Transverse colon (tissue), 4 donors: ENCODE measurements at places on chromosomes 4 and X. TPM values are rescaled to one million over a fixed set of nuclear protein-coding genes. Genes with fewer than 3 reads are reported as not detected.

Gene HTN3
- not detected for total RNA-seq

Gene MAOB
- total RNA-seq: 2.4 TPM

Gene C1QTNF7
- 3.7 TPM for total RNA-seq

Gene UNC5C
- 6.8 TPM for total RNA-seq

Gene TMSB15C
- not detected for total RNA-seq

Gene PLAC8
- total RNA-seq: 27.3 TPM

Gene CLCN4
- 0.79 TPM for total RNA-seq

GRCh38 chr4:110087070-110087708 lies 111.2 kb downstream of the ELOVL6 start:
- DNase-seq: no peak

GRCh38 chrX:30831082-30831481 lies 58.0 kb downstream of the TAB3 start:
- no peak for DNase-seq

DNA sequence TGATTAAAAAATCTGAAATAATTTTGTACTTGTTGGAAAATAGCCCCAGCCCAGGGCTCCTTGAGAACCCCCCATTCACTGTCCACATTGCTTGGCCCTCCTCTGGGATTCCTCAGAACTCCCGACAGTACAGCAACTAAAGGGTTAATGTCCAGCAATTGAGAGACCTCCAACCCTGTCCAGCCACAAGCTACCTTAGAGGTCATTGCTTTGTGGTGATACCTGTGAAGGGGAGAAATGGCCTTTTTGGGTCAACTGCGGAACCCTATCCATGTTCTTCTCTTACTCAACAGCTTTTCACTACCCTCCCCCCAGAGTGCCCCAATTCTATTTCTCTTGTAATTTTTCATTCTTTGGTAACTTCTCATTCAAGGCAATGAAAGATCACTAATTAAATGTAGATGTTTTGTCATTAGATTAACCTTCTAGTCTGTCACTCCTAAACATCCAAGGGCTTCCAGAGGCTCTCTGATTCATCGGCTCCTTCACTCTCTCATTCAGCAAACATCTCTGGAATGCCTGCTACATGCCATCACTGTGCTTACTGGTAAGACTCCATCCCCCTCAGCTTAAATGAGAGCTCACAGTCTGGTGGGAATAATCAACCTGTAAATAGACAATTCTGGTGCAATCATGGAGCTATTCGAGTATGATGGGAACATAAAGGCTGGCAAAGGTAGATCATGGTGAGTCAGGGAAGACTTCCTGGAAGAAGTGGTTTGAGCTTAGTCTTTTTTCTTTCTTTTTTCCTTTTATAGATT lies 241.4 kb upstream of the PGRMC2 start:
- no peak for DNase-seq

DNA sequence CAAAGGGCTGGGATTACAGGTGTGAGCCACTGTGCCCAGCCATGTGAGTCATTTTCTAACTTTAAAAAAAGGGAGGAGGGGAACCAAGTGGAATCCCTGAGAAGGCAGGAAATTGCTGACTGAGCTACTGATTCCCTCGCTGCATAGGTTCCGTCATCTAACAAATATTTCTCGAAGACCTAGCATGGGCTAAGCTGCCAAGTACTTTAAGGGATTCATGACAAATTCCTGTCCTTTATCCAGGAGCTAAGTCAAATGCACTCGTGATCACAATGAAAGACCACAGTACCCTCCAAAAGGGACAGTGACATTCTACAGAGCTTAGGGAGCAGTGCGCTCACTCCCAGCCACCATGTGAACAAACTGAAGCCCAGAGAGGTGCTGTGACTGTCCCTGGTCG lies 33.2 kb upstream of the MAN2B2 start:
- DNase-seq: no peak

- no peak for DNase-seq
Observed at GRCh38 chr4:72953571-72953970, 115.9 kb downstream of the COX18 start.

GRCh38 chr4:154953691-154954090 lies 172.6 kb downstream of the RBM46 start:
- DNase-seq: no peak

GRCh38 chr4:8219236-8219635 lies 20.1 kb downstream of the SH3TC1 start:
- DNase-seq: no peak

GRCh38 chr4:174023641-174024040 lies 259.8 kb downstream of the FBXO8 start:
- DNase-seq: no peak

DNA sequence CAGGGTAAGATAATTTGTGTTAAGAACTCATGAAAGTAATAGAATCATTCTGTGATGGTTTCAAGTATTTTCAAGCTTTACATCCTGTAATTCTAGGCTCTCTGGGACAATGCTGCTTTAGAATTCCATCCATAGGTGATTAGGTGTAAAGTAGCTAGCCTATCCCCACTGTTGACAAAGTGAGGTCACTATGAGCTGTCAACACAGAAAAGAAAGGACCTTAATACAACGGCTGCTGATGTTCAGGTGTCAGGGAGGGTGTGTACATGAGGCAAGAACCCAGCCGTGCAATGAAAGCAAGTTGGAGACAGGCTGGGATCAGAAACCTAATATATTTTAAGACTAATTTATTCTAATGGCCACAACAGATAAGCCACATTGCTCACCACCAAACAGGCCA lies 36.8 kb upstream of the SH3RF1 start:
- no peak for DNase-seq

DNA sequence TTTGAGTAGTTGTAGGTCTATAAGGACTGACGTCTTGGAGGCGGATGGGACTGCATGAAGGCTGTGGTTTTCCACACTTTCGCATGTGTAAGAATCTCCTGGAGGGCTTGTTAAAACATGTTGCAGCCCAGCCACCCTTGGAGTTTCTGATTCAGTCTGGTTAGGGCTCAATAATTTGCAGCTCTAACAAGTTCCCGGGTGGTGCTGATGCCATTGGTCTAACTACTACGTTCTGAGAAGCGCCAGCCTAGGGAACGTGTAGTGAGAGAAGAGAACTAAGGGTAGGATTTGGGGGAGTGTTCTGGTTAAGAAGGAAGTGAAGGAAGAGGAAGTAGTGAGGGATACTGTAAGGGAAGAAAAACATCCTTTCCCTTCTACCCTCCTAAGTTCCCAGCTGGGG lies 138.9 kb downstream of the LARP7 start:
- no peak for DNase-seq

GRCh38 chr4:152257601-152258066 lies 278.3 kb downstream of the FBXW7 start:
- no peak for DNase-seq
